ENCODE measurements at places on chromosomes 16 and 17.

- no peak for DNase-seq
These were observed 7.1 kb upstream of the CMTM4 start for GRCh38 chr16:66703406-66704215.

DNA sequence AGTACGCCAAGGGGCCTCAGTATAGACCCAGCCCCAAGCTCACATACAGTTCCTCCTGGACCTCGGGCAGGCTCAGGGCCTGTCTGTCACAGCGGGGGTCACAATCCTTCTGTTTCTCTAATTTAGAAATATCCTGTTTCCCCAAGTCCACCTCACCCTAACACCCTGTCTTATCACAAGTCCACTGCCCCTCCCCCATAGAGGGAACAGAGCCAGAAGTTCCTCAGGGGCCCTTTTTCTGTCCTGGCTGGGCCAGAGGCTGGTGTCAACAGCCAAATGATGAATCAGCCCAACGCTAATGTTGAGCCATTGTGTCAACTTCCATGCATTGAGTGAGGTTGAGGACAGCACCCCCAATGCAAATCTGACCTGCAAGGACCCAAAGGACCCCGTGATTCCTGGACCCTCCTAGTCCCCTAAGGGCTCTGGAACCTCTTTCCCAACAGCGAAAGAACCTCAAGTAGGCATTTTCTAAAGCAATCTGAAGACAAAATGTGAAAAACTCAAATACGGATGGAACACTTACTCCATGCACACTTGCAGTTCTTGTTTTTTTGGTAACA is 58.6 kb downstream of the PECAM1 start:
- DNase-seq = no peak

DNA sequence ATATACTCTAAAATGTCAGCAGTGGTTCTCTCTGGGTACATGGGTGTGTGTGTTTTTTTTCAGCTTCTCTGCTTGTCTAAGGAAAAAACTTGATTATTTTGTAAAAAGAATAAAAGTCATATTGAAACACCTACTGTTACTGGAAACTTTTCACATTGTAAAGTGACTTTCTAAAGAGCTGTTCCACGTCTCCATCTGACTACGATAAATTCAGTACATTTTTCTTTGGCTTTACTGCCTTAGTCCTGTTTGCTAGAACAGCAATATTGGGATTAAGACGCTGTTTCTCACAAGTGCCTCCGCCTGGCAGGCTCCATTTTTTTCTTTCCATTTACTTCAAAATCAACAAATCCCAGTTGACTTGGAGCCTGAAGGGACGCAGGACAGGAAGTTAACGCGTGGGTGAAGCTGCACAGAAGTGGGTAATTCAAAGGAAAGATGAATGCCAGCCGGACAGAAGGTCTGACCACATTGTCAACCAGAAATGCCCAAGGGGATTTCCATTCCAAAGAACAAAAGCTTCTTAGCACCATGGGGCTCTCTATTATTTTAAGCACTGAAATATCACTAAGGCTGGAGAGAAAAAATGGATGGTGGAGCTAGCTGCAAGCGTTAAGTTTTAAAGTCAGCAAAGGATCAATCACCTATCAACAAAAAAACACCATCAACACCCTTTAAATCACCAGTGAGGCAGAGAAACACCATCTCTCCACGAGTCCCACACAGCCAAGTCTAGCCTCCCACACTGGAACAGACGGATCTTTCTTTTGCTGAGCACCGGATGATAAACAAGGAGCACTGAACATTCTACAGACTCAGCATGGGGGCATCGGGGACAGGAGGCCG is 8.4 kb downstream of the GLOD4 start:
- DNase-seq = no peak

DNA sequence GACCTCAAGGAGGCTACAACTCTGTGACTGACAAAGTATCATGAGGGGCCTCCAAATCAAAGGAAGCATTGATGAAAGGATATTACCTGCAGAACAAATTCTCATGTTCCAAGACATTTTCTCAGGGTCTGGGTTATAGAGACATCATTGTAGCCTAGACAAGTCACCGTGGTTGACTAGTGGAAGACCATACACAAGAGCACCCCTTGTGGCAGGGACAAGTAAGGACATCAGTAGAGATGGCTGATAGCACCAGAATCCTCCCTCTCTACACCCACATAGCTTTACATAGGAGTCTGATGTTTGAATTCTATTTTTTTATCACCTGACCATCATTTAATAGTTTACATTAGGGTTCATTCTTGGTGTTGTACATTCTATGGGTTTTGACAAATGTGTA is 32.5 kb upstream of the CDH8 start:
- no peak for DNase-seq

- DNase-seq = no peak
These were observed 38.1 kb upstream of the CCL1 start for GRCh38 chr17:34401165-34401564.

GRCh38 chr16:13926464-13926863 is 6.5 kb downstream of the ERCC4 start:
- DNase-seq = no peak

- DNase-seq = no peak
These were observed 3.6 kb downstream of the KCNJ2 start for GRCh38 chr17:70172923-70173322.

DNA sequence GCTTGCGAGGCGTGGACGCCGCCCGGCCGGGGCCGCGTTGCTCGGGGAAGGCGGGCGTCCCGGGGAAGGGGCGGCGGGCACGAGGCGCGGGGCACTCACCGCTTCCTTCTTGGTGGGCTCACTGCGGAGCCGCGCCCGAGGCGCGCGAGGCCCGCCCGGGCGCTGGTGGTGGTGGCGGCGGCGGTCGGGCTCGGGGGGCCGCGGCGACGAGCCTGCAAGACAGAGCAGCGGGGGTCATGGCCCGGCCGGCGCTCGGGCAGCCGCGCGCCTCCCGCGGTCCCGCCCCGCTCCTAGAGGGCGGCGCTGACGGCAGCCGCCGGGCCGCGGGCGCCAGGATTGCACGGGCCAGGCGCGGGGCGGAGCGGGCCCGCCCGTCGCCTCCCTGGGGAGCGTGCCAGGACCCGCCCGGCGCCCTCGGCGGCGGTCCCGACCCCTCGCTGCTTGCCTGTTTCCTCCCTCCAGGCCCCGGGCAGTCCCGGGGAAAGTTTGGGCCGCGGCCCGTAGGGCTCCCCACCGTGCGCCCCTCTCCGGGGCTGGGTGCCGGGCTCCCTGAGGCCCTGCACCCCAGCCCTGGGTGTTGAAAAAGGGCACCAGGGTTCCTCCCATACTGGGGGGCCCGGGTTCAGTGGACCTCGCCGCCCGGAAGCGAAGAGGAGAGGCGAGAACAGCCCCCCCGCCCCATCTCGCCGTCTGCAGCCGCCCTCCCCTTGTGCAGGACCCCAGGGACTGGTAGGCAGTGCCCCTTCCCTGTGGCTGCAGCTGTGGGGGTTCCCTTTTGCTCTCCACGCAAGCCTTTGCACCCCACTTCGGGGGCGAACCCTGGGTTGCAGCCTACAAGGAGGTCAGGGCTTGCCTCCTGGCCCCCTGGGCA is at the start of gene C16orf74:
TSS of gene C16orf74 (minus strand) at position 270 of the 871 bp plus-strand sequence. CDS start 15,879 bp downstream, outside the sequence.
- DNase-seq = no peak

DNA sequence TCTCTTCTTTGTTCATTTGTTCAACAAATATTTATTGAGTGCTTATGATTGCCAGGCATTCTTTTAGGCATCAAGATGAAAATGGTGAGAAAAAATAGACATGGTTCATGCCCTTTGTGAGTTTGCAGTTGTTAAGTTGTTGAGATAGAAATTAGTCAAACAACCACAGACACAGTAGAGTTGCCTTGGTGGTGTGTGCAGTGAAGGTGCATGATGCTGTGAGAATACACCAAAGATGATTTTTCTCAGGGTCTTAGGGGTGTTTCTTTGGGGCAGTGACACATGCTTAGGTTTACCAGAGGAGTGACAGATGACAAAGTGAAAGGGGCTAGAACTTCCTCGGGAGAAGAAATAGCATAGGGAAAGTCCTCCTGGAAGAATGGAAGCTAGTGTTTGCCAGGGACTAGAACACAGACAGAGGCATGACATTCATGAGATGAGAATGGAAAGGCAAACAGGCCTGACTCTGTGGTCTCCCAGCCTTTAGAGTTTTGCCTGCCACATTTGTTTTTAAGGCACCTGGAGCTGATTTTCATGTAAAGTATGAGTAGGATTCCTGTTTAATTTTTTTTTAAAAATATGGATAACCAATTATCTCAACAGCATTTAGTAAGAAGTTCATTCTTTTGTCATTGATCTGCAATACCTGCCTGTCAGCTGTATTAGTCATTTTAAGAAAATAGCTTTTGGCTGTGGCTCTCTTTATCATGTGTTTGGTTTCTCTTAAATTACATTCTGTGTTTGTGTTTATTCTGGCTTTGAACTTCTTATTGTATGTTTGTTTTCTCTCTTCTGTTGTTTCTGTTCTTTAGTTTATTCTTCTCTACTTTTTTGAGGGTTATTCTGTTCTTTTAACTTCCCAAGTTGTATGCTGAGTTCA is 36.6 kb downstream of the CYLD start:
- no peak for DNase-seq

DNA sequence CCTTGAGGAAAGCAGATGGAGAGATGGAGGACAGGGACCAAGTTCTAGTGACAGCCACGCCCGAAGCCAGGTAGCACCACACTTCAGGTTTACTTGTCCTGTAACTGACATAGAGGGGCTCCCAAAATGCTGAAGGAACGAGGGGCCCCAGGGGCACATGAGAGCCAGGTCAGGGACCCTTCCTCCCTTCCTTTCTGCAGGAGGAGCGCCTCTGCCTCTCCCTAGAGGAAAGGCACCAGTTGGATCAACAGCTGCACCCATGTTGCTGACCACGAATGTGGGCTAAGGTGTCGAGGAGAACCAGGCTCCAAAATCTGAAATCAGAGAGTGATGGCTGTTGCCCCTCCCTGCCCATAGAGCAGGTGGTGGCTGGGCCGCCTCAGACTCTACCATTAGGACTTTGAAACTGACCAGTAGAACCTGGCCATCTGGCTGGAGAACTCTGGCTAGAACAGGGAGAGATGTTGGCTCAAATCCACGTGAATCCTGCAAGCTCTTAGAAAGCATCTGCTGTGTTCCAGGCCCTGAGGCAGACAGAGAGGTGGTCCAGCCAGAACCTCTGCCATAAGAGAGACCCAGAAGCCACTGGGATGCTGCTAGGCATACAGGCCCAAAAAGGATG is 218.8 kb downstream of the KATNIP start:
- no peak for DNase-seq

DNA sequence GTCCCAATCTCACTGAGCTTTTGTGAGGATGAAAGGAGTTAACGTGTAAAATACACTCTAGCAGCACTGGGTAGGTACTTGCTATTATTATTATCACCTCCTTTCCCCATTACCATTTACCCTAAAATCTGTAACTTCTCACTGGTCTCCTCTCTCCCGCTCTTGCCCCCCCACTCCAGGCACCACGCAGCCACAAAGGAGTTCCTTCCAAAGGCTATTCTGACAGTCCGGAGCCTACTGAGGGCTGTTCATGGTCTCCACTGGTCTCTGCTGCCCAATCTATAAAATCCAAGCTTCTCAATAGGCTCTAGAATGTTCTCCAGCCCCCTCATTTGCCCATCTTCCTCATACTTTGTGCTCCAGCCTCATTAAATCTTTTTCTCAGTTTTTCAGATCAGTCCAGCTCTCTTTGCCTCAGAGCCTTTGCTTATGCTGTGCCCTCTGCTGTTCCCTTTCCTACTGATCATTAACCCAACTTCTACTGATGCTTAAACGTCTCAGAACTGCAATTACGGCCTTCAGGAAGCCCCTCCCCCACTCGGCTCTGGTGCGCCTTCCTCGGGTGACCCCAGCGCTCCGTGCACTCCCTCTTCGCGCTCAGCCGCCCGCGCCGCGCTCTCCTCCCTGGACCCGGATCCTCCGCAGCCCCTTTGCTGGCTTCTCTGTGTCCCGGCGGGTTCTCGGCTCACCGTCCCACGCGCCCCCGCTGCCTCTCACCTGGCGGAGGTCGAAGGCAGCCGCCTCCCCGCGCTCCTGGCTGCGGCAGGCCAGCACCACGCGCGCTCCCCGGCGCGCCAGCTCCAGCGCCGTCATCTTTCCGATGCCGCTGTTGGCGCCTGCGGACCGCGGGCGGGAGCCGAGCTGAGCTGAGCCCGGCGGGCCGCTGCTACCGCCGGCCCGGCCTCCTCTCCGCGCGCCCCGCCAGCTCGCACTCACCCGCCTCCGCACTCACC is 737 bp downstream of the DHRS13 start:
- peak; percentile 47 for DNase-seq

DNA sequence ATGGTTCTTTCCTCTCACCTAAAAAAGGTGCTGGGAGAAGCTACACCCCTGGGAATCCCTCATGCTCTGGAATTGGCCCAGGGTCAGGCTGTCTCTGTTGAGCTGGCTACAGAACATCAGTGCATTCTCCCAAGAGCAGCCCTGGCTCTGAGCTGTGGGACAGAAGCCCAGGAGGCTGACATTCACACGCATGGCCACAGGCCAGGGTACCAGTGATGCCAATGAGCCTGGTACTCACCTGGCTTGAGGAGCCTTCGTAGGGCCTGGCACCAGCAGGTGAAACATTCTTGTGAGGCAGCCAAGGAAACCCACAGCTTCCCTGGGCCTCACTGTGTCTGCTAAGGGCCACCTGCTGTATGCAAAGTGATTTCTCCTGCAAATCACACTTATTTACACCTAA is 121.7 kb upstream of the CCL2 start:
- no peak for DNase-seq

DNA sequence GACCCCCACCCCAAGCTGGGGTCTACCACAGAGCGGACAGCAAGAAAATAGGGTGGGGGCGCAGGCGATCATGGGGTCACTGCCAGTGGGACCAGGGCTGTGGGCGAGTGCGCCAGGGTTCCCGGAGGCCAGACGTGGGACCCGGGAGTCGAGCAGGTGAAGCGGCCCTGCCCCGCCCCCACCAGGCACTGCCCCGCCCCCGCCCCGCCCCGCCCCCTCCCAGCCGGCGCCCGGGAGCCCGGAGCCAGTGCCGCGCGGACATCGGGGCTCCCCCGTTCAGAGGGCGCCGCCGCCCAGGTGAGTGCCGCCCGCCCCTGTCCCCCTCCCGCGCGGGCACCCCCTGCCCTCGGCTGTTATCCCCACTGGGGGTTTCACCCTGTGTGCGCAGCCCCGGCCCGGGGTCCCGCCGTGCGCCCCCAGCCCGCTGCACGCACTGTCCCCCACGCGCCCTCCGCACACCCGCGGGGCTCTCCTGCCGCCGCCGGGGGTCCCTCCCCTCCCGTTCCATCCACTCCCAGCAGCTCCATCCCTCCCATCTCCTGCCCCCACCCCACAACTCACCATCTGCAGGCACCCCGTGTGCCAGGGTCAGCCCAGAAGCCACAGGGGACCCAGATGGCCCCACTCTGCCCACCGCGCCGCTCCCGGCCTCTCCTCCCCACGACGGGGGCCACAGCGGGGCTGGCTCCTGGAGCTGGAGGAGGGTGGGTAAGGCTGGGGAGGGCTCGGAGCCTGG is at the start of gene SSTR5:
TSS of gene SSTR5 (plus strand) at position 222 of the 736 bp plus-strand sequence. CDS start 6,122 bp downstream, outside the sequence.
- no peak for DNase-seq

GRCh38 chr16:35532576-35532975 is 2073.2 kb downstream of the TP53TG3F start:
- no peak for DNase-seq

- DNase-seq = no peak
These were observed 313.7 kb downstream of the MAF start for GRCh38 chr16:79286646-79287423.

Measured in activated T-cell treated with anti-CD3 and anti-CD28 coated beads, Interleukin-2, amount 50 U/mL, for 4 hours (primary cell).